Stimulated activated CD4-positive, alpha-beta T cell treated with anti-CD3 and anti-CD28 coated beads, Interleukin-4, amount 100 ng/mL, for 24 hours (primary cell): ENCODE measurements at places on chromosomes 16 and 17.
A peak's percentile ranks its signal among the peaks of the same experiment; 100 is the strongest.

DNA sequence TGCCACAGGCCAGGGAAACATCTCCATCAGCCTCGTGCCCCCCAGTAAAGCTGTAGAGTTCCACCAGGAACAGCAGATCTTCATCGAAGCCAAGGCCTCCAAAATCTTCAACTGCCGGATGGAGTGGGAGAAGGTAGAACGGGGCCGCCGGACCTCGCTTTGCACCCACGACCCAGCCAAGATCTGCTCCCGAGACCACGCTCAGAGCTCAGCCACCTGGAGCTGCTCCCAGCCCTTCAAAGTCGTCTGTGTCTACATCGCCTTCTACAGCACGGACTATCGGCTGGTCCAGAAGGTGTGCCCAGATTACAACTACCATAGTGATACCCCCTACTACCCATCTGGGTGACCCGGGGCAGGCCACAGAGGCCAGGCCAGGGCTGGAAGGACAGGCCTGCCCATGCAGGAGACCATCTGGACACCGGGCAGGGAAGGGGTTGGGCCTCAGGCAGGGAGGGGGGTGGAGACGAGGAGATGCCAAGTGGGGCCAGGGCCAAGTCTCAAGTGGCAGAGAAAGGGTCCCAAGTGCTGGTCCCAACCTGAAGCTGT is 3.4 kb downstream of the NXPH3 start:
- no peak for DNase-seq

DNA sequence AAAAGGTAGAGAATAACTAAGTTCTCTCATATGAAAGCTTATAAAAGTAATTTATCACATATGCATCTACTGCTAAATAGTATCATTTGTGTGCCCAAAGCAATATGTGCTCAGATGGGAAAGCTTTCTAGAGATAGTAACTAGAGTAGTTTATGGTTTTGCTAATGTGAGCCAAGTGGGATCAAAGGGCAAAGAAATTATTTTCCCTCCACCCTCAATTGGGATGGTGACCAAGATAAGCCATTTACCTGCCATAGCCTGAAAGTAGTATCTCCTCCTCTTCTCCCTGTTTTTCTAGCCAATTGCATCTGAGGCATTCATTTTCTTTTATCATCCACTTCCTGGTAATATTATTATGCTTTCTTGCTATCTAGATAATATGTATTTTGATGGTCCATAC is 41.9 kb upstream of the KCNJ16 start:
- no peak for DNase-seq

- DNase-seq, result no peak
These were observed 142.8 kb upstream of the PSMD7 start for GRCh38 chr16:74153773-74154172.

GRCh38 chr16:68396481-68396880 is 51.8 kb downstream of the SMPD3 start:
- DNase-seq, result peak; percentile 57

- no peak for DNase-seq
These were observed 1.6 kb downstream of the PGAP6 start for GRCh38 chr16:379961-380761.

DNA sequence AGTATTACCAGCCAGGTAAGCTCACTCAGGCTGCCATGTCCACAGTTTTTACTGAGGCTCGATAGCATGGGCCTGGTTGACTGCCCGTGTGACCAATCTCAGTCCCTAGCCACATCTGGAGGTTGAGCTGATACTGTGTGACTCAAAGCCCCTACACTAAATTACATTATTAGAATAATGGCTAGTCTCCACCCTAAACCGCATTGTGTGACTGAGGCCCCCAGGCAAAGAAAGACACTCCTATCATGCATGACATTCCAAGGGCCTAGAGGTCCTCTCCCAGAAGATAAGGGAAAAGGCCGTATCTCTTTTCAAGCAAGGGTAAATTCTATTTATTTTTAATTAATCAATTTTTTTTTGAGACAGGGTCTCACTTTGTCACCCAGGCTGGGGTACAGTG is 505.3 kb downstream of the HAPSTR1 start:
- DNase-seq, result no peak

GRCh38 chr17:74795327-74796020 is 19.3 kb upstream of the NAT9 start:
- no peak for DNase-seq

GRCh38 chr16:68257251-68257905 is 6.9 kb upstream of the SLC7A6 start:
- no peak for DNase-seq

DNA sequence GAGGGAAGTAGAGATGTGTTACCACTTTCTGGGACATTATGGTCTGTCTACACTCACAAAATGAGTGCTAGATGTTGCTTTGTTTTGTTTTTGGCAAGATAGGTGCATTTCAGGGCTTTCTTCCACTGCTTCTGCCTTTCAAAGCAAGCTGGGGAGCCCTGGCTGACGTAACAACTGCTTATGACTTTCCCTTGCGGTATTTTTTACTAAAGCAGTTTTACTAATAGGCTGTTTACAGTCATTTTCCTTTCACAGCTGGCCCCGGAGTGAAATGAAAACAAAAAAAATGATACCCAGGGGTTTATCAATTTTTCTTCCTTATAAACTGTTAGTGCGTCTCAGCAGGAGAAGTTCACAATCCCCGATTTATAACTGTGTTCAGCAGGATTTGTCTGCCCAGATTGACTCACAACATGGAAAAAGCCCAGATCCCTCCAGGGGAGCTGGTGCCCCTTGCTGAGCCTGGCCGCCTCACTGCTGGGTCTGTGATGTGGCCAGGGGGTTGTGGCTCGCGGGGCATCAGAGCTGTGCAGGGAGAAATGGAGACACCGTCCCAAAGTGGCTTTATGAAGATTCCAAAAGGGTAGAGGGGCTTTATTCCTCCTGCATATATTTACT is 184.4 kb upstream of the HS3ST3A1 start:
- DNase-seq, result no peak

- no peak for DNase-seq
These were observed 7.6 kb downstream of the NOL11 start for GRCh38 chr17:67725373-67725791.

DNA sequence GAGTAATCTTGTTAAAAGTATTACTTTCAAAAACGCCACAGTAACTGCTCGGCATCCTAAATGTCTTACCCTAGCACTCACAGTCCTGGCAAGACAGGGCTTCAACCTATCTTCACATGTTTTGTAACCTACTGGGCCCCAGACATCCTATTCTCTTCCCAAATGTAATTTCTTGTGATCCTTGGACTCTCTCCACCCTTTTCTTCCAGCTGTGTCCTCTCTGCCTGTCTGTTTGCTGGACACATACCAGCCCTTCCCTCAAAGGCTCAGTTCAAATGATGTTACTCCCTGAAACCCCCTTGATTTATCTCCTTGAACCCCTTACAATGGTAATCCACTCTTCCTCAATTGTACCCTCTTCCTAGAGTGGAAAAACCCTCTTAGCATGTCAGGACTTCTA is 60.1 kb upstream of the CNEP1R1 start:
- no peak for DNase-seq
